WTC11 (cell line): ENCODE measurements at places on chromosomes 12 and 14. TPM values are rescaled to one million over a fixed set of nuclear protein-coding genes. Genes with fewer than 3 reads are reported as not detected.
A peak's percentile ranks its signal among the peaks of the same experiment; 100 is the strongest.

DNA sequence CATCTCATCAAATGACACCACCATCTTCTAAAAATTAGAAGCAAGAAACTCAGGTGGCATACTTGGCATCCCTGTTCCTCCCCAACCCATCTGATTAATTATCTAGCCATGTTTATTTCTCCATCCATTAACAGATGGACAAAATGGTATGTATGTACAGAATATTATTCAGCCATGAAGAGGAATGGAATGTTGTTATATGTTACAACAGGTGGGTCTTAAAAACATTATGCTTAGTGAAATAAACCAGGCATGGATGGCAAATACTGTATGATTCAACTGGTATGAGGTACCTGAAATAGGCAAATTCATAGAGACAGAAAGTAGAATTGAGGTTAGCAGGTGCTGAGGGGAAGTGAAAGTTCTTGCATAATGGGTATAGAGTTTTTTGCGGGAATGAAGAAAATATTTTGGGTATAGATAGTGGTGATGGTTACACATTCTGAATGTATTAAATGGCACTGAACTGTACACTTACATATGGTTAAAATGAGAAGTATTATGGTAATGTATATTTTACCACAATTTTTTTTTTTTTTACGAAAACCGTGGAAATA lies 17.5 kb downstream of the YY1 start:
- DNase-seq, result no peak

- no peak for DNase-seq
Observed at GRCh38 chr12:73452672-73453469, 1084.8 kb upstream of the ATXN7L3B start.

The NDRG2 gene
- total RNA-seq, result 28.5 to 32.2 TPM (median 30.1 TPM) in 3 replicates

GRCh38 chr12:45575417-45575816 lies 154.1 kb upstream of the ARID2 start:
- DNase-seq, result no peak

DNA sequence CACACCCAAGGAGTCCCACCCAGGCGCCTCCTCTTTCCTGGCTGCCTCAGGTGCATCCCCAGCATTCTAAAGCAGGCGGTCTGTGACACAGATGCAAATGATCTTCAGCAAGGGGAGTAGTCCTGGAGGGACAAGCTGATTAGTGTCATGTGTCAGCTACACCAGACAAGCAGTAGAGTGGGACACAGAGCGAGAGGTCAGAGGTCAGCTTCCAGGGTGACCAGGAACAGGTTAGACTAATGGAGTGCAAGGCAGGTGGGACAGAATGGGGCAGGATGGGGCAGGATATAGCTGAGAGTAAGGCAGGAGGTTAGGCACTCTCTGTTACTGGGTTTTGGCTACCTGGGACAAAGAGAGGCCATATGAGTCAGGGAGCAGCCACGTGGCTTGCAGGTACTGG lies 534.0 kb downstream of the FUT8 start:
- no peak for DNase-seq

The TAS2R13 gene
- total RNA-seq, result 0.37 to 0.62 TPM (median 0.37 TPM) in 3 replicates

The FAM186B gene
- total RNA-seq, result 0.16 to 0.39 TPM (median 0.21 TPM) in 3 replicates

DNA sequence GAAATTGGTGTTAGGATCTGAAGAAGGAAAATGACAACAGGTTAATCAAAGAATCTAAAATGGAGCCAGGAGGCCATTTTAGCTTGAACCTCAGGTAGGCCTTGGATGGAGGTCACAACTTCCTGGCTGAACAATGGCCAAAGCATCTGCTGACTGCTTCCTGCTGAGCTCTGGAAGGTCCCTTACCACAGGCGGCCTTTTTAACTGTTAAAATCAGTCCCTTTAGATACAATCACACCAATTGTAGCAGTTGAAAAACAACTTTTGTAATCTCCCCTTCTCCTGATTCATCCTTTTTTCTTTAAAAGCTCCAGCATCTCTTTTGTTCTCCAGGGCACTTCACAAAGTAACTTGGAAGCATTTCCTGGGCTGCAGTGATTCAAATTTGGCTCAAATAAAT lies 388.8 kb downstream of the PDZRN4 start:
- peak; percentile 14 for DNase-seq

DNA sequence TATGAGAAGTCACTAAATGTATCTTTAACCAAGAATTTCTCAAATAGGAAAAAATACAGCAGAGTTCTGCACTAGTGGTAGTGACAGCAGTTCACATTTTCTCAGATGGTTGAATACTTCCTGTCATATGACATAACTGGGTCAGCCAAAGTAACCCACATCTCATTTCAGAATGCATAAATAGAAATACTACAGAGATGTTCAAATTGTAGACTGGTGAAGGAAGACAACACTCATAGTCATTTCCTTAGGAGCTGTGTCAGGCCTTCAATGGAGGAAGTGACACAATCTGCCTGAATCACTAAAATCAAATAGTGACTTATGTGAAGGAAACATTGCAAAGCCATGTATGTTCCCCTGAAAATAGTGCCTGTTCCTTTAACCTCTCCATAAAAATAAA lies 32.4 kb downstream of the FERMT2 start:
- no peak for DNase-seq

- DNase-seq, result no peak
Observed at GRCh38 chr12:76084863-76085519, 506 bp upstream of the NAP1L1 start.

DNA sequence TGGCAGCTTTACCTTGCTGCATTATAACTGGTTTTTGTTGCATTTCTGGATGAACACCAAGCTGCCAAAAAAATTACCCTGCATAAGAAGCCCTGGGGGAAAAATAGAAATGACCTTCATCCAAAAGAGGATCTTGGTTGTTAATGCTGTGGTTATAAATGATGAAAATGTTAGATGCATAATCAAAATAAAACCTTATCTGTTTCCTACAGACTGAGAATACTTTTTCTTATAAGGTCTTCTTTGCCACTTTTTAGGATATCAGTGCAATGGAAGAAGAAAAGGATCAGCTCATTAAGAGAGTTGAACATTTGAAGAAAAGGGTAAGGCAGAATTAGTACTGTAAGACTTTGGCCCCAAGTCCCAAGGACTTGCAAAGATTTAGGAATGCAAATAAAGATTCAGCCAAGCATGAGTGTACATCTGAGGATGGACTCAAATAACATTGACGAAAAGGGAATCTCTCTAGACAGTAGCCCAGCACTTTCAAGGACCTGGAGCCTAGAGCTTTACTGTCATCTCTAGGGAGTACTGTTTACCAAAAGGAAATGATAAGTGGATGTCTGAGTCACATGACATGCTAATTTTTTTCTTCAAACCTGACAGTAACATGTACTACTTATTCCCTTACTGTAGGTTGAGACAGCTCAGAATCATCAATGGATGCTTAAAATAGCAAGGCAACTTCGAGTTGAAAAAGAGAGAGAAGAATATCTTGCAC lies 10.7 kb downstream of the IFT81 start:
- no peak for DNase-seq

The PRPH gene
- total RNA-seq, result 0.73 to 2.4 TPM (median 1.7 TPM) in 3 replicates

DNA sequence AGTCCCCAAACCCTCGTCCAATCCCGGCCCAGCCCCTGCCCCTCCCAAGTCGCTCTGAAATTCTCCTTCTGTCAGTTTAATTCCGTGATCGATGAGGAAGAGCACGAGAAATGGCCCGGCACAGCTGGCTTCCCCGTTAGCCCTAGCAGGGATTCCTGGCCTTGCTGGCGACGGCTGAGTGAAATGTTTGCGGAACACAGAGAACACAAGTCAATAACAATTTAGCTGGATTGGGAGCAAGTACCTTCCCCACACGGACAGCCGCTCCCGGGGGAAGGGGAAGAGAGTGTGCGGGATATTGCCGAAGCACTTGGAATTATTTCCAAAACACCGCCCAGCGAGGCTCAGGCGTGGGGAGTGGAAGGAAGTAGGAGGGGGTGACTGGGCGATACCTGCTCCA lies 134.6 kb downstream of the RBM19 start:
- no peak for DNase-seq

DNA sequence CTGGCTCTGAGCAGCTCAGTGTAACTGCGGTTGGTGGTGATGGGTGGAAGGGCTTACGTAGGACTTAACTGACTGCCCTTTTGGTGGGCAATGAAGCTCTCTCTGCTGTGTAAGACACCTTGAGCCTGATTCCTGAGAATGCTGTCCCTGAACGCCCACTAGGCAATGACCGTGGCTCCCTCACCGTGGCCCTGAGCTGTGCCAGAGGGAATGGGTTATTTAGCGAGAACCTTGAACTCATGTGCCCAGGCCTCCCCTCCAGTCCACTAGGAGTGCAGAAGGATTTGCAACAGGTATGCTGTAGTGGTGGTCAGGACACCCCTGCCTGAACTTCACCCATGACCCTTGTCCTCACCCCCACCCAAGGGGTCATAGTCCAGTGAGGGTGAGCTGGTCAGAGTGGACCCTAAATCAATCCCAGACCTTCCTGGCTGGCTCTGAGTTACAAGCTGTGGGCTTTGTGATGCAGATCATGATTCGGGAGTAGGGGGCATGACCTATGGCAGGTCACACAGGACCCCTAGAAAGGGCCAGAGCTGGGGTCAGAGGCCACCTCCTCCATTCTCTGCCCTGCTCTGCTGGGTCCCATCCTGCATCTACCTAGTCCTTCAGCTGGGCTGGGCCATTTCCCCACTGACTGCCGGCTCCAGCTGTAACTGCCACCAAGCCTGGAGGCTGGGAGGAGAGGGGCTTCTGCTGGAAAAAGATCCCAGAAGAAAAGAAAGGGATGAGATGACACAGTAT lies 14.5 kb upstream of the ANKRD33 start:
- DNase-seq, result no peak

- DNase-seq, result peak; percentile 44
Observed at GRCh38 chr12:48002773-48003218, 1.5 kb downstream of the COL2A1 start.

The RPL10L gene
- not detected in 3 replicates for total RNA-seq

The RDH12 gene
- 0.55 to 0.77 TPM (median 0.66 TPM) in 3 replicates for total RNA-seq

The ACOT4 gene
- total RNA-seq, result 1.3 to 1.6 TPM (median 1.5 TPM) in 3 replicates

GRCh38 chr12:3871356-3871755 lies 1.8 kb downstream of the PARP11 start:
- no peak for DNase-seq
